ENCODE measurements at places on chromosomes 5 and 9.

- no peak for DNase-seq
Measured at GRCh38 chr9:121562301-121562700, 62.7 kb upstream of the GGTA1 start.

- DNase-seq, result no peak
Measured at GRCh38 chr9:109205526-109205925, 38.5 kb upstream of the FRRS1L start.

DNA sequence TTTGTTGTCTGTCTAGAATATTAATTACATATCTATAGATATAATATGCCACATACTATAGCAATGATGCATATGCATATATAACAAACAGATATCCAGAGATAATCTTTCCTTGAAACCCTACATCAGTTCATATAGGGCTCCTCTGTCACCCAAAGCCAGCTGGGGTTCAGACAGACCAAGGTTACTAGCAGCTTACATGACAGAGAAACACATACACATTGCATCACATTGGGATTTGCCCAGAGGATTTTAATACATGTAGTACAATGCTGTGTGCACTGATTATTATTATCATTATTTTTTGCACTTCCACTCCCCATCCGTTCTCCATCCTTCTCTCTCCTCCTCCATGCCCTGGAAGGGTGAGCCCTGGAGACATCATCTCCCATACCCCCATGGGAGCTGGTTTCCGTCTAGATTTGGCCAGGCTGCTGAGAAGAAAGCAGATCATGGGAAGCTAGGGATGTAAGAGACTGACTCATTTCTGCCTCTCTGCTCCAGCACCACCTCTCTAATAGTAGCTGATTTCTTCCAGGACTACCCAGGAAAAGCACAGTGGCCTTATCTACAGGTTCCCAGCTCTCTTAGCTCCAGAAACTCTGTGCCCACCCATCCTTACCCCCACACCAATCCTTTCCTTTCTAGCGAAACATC, 23.3 kb downstream of the FST start:
- DNase-seq, result no peak

- DNase-seq, result no peak
Measured at GRCh38 chr9:133114886-133115603, 6.0 kb downstream of the RALGDS start.

GRCh38 chr5:110195288-110195687, 505.6 kb downstream of the MAN2A1 start:
- no peak for DNase-seq

- no peak for DNase-seq
Measured at GRCh38 chr5:171520300-171521174, 101.1 kb downstream of the FGF18 start.

GRCh38 chr5:107565791-107566767, 104.7 kb downstream of the EFNA5 start:
- DNase-seq, result no peak

GRCh38 chr5:129858131-129858675, 46.1 kb upstream of the CHSY3 start:
- no peak for DNase-seq

DNA sequence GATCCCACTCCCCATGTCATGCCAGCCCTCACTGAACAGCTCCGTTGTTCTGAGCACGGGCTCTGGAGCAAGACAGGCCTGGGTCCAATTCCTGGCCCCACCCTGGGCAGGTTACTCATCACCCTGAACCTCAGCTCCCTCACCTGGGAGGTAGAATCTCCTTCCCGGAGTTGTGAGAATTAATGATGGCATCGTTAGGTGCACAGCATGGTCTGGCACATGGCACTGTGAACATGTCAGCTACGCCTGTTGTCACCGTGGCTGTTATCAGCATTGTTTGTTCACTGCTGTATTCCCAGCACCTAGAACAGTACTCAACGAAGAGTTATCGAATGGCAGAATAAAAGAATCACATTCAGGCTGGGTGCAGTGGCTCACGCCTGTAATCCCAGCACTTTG, 43.0 kb downstream of the LRSAM1 start:
- DNase-seq, result no peak

DNA sequence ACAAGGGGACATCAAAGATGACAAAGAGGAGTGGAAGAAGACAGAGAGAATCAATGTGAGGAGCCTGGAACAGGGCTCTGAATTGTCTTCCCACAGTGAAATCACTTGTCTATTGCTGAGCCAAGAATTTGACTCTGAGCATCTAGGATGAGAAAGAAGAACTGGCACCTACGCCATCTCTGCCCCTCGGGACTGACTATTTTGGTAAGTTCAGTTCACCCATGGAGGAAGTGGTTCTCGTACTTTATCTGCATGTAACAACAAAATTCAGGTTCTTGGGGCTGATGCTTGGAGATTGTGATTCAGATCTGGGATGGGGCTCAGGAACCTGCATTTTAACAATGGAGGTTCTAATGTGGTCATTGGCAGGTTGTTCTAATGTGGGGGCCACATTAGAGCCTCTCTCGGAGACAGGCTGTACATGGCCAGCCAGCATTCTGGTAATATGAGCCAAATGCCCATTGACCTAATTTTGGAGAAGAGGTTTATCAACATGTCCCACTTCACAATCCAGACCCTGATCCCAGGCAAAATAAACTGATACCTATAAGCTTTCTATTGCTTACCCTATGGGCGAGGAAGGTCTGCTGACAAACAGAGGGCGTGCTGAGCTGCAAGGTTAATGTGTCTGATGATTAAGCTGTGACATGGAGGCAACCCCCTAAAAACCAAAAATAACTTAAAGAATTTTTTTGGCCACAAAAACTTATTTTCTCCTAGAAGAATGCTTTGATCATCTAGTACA, 2.7 kb upstream of the IL12B start:
- no peak for DNase-seq

DNA sequence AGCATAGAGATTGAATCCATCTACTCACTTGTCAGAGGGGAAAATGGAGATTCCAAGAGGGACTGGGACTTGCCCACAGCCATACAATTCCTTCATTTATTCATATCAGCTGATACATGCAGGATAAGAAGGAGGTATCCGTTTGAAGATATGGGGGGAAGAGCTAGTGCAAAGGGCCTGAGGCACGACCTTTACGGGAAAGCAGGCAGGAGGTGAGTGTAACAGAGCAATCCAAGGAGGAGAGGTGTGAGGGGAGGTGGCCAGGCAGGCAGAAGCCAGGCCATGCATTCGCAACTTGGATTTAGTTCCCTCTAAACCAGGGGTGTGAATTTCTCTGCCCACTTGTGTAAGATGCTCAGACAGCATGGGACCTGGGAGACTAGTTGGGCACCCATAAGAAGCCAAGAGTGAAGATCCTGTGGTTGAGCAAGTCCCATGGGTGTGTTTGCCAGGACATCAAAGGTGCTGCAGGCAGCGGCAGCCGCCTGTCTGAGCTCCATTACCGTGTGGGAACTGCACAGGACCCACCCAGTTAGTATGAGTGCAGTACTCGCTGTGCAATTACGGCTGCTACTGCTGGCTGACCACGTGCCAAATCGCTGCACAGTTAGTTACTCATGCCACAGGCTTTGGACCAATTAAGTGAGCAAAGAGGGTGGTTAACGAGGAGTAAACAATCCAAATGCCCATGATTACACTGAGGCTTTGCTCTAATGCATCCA, 31.4 kb upstream of the FAT2 start:
- no peak for DNase-seq

DNA sequence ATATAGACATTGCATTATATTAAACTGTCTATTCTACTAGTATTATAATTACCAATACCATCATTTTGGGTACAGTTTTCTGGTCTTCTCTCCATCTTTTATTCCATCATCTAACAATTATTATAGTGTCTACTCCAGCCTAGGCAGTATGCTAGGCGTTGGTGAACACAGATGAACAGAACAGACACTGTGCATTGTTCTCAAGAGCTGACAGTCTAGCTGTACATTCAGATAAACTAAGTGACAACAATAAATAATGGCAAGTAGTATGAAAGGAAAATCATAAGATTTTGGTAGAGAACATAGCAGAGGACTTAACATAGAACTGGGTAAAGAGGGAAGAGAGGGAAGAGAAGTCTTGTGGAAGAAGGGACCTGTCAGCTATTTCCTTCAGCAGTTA, 12.5 kb upstream of the SGCD start:
- DNase-seq, result no peak

GRCh38 chr5:65151614-65152013, 330.1 kb downstream of the ADAMTS6 start:
- DNase-seq, result no peak

GRCh38 chr5:180172447-180173197, 36.4 kb downstream of the RASGEF1C start:
- no peak for DNase-seq

GRCh38 chr9:14273696-14274121, 40.2 kb downstream of the NFIB start:
- no peak for DNase-seq

DNA sequence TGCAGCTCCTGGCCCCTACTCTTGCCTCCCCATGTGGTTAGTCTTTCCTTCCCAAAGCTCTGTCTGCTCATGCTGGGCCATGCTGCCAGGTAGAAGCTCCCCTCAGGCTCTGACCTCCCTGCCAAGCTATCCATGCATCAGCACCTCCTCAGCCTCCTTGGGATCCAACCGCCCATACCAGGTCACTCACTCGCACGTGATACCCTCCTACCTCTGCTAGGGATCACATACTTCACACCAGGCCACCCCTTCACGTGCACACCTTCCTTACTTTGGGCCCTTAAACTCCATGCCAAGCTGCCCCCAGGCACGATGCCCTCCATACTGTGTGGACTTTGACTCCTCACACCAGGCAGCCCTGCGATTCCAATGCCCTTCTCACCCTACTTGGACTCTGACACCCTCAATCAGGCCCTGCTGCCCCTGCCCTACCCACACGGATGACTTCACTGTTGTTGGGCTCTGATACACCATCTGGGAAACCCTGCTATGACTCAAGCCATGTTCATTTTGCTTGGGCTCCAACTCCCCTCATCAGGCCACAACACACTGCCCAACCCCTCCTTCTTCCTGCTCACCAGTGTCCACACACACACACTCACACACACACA, 34.1 kb downstream of the ZNF483 start:
- DNase-seq, result no peak

- no peak for DNase-seq
Measured at GRCh38 chr5:89723907-89724306, 685.6 kb downstream of the CETN3 start.

DNA sequence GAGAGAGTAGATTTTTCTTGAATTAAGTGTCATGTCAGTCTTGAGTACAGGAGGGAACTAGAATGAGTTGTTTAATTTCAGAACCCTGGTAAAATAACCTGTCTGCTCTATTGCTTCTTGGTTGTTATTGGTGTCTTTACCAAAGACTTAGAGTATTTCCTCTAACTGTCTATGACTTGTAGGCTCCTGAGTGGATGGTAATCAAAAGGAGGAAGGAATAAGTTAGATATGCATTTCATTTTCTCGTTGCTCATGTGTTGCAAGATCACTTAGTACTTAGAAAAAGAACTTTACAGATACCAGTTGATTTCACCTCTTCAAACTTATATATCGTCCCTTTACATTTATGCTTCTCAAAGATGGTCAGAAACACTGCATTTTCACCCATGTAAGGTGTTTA, 31.1 kb downstream of the UHRF2 start:
- no peak for DNase-seq

DNA sequence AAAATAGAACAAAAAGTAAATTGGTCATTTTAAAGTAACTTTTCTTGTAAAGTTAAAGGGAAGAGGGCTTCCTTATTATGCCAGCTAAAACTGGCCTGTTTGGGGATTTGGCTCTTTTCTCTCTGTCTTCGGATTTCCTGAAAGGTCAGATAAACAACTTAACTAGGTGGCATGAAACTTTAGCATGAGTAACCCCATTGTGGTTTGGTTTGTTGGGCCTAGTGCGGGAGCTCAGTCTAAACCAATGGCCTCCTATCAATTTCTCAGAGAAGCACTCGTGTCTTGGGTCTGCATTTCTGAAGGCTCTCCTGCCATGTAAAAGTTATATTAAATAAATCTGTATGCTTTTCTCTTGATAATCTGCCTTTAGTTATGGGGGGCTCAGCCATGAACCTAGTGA, 48.5 kb upstream of the ANKH start:
- DNase-seq, result no peak

DNA sequence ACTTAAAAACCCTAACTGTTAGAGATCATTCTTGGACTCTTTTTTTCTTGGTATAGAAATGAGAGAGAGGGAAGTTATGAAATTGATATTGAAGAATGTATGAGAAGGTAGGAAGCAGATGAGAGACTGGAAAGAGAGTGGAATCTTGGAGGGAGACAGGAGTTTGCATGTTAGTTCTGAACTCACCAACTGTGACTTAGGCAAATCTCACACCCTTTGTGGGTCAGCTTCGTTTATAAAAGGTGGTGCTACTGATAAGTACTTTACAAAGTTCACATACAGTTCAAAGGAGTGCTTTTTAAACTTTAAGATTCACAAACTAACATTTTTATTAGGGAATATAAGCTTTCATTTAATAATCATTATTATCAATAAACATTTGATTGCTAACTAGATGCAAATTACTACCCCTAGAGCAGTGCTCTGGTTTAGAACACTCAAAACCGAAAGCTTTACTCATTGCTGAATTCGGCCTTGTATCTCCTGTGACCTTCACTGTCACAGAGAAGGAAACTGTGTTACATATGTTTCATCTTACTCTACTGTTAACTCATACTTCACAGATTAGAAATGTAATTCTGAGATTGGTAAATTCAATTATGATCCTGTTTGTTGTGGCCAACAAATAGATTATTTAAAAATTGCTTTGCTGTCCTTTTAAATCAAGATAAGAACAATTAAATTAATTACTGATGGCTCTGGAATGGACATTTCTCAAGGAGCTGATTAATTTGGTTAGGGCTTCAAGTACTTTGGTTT, 143.2 kb downstream of the RMI1 start:
- DNase-seq, result no peak

DNA sequence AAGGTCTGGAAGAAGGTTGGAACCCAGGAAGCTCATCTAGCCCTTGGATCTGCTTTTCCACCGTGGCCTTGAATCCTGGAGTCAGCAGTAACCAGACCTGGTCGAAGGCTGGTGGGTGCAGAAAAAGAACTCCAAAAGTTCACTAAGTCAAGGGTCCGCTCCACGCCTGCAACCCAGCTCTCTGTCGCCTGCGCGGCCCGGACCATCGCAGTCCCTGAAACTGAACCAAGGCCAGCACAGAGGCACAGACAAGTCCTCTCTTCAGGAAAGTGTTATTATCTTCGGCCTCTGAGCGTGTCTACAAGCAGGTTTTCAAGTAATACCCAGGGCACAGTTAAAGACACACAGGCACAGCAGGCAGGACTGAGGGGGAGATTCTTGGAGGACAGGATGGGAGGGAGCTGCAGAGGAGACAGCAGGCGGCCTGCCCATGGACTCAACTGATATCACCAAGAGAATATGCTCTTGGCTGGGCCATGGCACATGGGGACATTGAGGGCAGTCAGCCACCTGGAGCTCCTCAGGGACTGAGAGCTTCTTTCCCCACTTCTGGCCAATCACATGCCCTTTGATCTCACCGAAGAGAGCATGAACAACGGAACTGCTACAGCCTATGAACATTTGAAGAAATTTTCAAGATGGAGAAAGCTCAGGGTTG, 45.8 kb upstream of the SEMA4D start:
- DNase-seq, result no peak

- DNase-seq, result peak; percentile 11
Measured at GRCh38 chr9:38621434-38622287, 1.3 kb upstream of the ANKRD18A start.

GRCh38 chr9:37468620-37469019, 3.4 kb upstream of the ZBTB5 start:
- no peak for DNase-seq

- DNase-seq, result no peak
Measured at GRCh38 chr5:116273448-116274242, 188.8 kb downstream of the COMMD10 start.

Measured in NCI-H187 (cell line).